ENCODE measurements at places on chromosomes 16 and 17.

GRCh38 chr17:16817201-16817600 lies 127.2 kb downstream of the CCDC144A start:
- DNase-seq = no peak

DNA sequence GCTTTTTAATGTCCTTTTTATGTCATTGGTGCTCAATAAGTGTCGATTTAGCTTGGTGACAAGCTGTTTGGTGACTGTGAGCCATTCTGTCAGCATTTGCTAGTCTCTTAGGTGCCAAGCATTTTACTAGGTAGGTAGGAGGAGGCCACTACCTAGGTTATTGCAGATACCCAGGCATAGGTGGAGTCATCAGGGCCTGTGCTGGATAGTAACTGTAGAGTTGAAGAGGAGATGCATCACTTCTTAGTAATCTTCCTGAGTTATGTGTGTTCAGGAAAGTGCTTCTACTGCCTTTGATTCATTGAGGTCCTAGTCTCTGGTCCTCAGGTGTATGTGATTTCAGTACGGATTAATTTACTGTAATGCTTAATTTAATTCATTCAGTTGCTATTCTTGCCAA lies 17.7 kb downstream of the USP10 start:
- DNase-seq = no peak

- no peak for DNase-seq
Observed at GRCh38 chr17:75459246-75459589, 2.8 kb downstream of the TMEM94 start.

DNA sequence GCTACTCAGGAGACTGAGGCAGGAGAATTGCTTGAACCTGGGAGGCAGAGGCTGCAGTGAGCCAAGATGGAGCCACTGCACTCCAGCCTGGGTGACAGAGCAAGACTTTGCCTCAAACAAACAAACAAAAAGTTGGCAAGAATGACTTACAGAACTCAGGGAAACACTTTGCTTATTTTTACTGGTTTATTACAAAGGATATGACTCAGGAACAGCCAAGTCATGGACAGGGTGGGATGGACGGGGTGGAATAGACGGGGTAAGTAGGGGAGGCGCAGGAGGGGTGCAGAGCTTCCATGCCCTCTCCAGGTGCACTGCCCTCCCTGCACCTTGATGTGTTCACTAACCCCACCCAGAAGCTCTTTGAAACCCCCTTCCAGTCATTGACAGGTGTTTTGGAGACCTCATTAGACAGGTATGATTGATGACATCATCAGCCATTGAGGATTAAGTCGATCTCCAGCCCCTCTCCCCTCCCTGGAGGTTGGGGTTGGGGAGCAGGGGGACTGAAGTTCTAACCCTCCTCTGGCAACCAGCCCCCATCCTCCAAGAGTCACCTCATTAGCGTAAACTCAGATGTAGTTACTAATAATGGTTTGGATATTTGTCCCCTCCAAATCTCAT lies 41.3 kb upstream of the ZCCHC14 start:
- no peak for DNase-seq

DNA sequence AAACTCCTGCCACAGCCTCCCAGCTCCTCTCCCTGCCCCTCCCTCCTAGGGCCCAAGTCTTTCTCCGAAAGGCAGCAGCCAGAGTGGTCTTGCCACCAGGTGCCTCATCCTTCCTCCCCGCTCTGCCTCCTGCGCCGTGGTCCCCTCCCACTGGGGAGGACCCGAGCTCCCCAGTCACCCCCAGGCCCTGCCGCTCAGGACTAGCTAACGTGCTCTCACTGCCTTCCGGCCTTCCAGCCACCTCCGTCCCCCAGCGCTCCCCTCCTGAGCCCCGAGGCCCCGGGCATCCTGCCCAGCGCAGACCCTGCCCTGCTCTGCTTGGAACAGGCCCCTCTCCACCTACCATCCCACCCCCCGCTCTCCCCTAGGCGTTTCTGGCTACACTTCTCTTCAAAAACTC lies 19.4 kb upstream of the COL1A1 start:
- no peak for DNase-seq

DNA sequence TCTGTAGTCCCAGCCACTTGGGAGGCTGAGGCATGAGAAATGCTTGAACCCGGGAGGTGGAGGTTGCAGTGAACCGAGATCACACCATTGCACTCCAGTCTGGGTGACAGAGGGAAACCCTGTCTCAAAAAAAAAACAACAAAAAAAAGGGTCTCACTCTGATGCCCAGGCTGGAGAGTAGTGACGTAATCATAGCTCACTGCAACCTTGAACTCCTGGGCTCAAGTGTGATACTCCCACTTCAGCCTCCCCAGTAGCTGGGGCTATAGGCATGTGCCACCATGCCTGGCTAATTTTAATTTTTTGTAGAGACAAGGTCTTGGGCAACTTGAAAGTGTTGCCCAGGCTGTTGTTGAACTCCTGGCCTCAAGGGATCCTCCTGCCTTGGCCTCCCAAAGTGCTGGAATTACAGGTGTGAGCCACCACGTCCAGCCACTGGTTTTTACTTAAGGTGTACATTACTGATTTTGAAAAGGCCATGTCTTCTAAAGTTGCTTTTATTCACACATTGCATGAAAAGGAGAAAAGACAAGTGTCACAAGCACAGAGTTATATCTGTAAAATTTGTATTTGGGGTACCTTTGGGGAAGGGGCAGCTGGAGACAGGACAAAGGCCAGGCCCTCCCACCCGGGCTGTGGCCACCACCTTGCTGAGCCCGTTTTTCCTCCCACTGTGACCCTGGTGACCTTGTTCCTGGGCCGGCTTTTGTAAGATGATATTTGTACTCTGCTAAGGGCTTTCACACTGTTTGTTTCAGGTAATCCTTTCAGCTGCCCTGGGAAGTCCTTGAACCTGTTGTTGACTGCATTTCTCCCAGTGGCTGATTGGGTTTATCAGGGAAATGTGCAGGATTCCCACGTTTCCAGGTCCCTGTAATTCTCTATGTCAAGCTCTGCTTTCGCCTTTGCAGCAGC lies 11.5 kb downstream of the GPT2 start:
- DNase-seq = no peak

- no peak for DNase-seq
Observed at GRCh38 chr16:84543253-84543652, 38.8 kb upstream of the MEAK7 start.

GRCh38 chr16:5905935-5906334 lies 808.3 kb upstream of the EEF2KMT start:
- no peak for DNase-seq

DNA sequence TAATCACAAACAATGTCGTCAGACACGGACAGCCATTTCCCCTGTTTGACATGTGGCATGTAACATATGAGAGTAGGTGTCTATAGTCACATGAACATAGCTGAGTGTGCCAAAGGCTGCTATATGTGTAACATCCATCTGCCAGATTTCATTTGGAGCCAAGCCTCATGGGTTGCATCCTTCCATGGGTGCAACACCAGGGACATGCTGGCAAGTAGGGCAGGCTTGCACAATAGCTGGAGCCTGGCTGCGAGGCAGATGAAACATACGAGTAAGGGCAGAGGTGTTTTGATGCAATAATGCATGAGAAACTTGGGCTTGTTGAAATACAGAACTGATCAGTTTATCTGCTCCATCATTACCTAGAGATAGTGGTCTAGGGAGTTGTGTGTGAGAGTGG lies 9.0 kb upstream of the ZNF689 start:
- no peak for DNase-seq

Measured in stimulated activated CD4-positive, alpha-beta T cell treated with anti-CD3 and anti-CD28 coated beads, TNF-alpha, amount 100 ng/mL, for 1 hour (primary cell).